HuH-7.5 (cell line): ENCODE measurements at places on chromosomes 1 and 21.

GRCh38 chr1:207240325-207241101 lies 81.0 kb upstream of the CD55 start:
- DNase-seq, result no peak

DNA sequence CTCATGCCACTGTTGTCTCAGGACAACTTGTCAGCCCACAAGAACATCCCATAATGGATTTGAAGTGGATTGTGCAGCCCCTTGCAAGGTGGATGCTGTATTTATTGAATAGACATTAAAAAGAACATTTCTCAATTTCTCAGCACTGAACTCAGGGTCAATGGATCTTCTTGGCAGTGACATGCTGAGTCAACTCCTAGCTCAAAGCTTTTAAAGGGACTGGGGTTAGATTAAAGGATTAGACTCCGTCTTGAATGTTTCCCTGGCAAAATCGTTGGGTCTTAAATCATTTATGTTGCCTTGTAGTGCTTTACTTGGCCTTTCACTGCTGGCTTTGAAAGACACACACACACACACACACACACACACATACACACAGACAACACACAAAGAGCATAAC lies 221.6 kb upstream of the PBX1 start:
- DNase-seq, result no peak

GRCh38 chr1:160761046-160761445 lies 22.0 kb downstream of the SLAMF7 start:
- DNase-seq, result no peak

- no peak for DNase-seq
These were observed 13.5 kb downstream of the EGLN1 start for GRCh38 chr1:231408528-231409094.

DNA sequence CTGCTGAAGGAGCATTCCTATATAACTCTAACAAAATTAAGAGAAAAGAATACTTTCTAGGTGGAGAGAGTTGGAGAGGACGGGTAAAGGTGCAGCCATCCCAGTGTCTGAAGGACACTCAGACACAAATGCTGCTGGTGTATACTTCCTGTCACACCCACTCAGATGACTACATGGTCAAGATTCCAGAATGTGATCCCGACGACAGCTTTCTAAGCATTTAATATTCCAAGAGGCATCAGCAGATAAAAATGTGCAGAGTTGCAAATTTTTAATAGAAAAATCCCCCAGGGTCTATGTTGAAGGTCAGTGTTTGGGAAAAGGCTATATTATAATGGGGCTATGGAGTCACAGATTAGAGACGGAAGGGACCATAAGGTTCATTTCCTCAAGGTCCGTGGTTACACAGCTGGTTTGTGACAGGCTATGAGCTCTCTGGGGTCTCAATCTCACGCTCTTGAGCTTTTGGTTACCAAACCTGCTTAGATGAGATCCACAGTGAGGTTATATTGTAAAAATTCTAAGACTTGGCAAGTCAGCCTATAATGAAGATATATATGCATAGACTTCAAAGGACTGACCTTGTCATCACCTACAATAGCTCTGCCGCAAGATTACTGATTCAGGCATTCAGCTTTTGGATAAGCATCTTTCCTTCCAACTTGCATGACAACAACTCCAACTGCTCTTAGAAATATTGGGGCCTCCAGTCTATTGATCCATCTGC lies 35.1 kb downstream of the ZNF281 start:
- DNase-seq, result no peak

GRCh38 chr1:38781872-38782617 lies 77.5 kb downstream of the RRAGC start:
- DNase-seq, result no peak

GRCh38 chr1:62784509-62785365 lies 805 bp downstream of the ATG4C start:
- DNase-seq, result no peak

- no peak for DNase-seq
These were observed 247.2 kb downstream of the KIF26B start for GRCh38 chr1:245401881-245402587.

GRCh38 chr1:101905283-101905835 lies 91.4 kb downstream of the OLFM3 start:
- no peak for DNase-seq

GRCh38 chr1:43705334-43705733 lies 2.0 kb upstream of the ST3GAL3 start:
- no peak for DNase-seq

- no peak for DNase-seq
These were observed 82.4 kb downstream of the FAF1 start for GRCh38 chr1:50877641-50878040.

- no peak for DNase-seq
These were observed 46.1 kb downstream of the RNF2 start for GRCh38 chr1:185091480-185091879.

GRCh38 chr1:85321237-85321964 lies 45.0 kb upstream of the BCL10 start:
- DNase-seq, result no peak

- DNase-seq, result no peak
These were observed 35.4 kb upstream of the PKN2 start for GRCh38 chr1:88648706-88649105.

- DNase-seq, result no peak
These were observed 61.9 kb downstream of the TBCE start for GRCh38 chr1:235429143-235429542.

DNA sequence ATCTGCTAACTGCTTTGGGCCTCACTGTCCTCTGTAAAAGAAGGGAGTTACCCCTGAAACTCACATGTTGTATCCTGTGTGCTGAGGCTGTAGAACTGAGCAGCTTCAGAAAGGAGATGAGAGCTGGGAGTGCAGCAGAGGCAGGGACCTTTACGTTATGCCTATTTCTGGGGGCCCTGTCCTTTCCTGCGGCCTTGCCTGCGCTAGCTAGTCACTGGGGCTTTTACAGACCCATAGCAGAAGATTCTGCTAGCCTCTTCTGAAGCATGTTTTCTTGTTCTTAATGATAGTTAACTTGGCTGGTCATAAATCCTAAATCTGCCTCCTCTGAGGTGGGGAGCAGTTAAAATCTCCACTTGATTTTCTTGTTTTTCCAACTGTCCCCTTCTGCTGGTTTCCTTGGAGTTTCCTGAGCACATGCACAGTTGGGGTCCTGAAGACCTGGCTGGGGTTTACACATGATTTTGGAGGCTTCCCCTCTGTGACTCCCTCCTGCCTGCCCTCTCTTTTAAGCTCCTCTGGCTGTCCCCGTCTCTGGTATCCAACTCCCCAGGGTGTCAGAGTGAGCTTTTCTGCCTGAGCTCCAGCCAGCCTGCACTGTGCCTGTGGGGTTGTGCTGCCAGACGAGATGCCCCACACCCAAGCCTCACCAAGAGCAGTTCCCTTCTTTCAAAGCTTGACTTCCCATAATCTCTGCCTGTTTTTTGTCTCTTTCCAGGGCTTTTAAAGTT lies 76.6 kb downstream of the NOS1AP start:
- DNase-seq, result no peak

DNA sequence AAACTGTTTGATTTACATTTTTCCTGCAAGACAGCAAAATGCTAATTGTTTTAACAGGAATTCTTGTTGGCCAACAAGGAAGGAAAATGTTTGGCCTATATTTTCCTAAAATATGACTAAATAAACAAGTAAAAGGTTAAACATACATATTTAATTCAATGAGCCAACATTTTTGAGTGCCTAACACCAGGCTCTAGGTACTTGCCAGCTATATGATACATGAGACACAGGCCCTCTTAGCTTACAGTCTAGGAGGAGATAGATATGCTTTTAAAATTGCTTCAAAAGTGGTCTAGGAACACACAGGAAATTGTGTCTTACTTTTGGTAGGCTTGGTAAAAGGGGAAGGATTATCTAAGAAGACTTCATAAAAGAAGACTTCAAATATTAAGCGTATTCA lies 50.9 kb downstream of the PIGK start:
- no peak for DNase-seq

DNA sequence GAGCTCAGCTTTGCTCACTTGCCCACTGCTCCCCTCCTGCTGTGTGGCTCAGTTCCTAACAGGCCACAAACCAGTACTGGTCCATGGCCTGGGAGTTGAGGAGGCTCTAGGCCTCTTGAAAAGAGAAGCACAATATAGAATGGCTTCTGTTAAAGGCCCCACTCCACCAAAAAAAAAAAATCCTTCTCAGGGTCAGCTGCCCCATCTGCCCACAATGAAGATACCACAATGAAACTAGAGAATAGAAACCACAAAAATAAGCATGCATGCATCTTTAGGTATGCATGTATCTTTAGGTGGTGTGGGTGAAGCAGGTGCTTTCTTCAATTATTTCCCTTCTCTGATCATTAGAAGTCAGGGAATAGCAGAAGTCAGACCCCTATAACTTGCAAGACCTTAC lies 620.4 kb upstream of the BEND5 start:
- no peak for DNase-seq

GRCh38 chr1:247054992-247055415 lies 23.6 kb downstream of the ZNF670 start:
- DNase-seq, result no peak

DNA sequence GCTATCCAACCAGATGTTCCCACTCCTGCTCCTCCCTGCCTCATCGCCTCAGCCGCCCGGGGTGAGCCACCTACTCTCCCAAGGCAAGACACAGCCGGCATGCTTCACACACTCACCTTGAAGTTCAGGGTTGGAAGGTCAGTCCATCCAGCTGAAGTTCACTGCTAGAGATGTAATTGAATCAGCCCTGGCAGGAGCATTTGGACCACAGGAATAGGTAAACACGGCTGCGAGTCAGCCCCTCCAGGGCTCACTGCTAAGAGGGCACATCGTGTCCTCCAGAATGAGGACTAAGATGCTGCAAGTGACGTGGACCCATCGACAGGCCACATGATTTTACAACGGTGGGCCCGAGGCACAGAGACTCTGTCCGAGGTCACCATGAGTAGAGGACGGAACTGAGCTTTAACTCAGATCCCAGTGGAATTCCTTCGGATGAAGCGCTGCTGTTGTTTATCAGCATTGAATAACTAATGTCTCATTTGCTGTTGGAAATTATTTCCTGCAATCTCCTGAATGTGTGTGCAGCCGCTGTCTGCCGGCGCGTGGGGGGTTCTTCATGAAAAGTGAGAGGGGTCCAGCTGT lies 41.9 kb downstream of the RSPH1 start:
- no peak for DNase-seq

DNA sequence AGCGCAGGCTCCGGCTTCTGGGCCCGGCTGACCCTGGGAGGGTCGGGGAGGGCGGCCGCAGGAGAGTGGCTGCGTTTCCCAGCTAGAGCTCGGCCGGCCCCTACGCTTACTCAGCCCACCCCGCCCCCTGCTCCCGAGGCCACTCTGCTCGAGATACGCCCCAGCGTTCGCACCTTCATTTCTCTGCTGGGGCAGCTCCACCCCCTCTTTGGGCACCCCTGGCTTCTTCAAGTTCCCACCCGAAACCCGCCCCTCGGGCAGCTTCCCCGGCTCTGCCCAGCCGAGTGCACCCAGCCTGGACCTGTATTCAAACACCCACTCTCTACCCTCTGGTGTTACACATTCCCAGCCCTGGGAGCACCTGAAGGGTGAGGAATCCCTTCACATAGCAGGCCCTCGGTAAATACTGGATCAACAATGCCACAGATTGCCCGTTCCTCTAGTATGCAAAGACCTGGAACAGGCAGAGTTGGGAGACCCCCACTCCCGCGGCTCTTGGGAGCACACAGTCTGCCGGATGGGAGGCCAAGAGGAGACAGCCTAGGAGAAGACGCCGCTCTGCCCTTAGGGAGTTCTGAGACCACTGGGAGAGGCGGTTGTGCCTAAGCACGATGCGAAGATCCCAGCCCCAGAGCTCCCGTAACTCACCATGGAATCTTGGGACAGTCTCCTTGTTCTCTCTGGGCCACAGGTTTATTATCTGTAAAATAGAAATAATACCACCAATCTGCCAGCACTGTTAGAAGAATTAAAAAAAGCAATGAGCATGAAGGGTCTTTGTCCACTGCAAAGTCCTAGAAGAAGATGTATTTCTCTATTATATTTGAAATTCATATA lies 566 bp upstream of the PAQR7 start:
- DNase-seq, result no peak

- no peak for DNase-seq
These were observed 95.0 kb downstream of the LAMC2 start for GRCh38 chr1:183281039-183281438.

DNA sequence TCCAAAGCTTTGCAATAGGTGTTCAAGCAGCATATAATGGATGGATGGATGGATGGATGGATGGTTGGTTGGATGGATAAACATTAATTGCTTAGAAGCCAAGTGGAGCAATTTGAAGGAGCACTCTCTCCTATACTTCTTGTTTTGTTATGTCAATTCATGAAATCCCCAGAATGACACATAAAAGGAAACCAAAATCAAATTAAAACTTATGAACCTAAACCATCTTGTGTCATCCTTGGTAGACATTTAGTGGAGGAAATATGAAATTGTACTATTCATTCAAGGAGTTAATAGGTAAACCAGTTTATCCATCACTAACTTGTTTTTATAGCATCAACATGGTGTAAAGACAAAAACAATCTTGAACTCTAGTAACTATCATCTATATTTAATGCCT lies 122.5 kb downstream of the NR5A2 start:
- DNase-seq, result no peak

DNA sequence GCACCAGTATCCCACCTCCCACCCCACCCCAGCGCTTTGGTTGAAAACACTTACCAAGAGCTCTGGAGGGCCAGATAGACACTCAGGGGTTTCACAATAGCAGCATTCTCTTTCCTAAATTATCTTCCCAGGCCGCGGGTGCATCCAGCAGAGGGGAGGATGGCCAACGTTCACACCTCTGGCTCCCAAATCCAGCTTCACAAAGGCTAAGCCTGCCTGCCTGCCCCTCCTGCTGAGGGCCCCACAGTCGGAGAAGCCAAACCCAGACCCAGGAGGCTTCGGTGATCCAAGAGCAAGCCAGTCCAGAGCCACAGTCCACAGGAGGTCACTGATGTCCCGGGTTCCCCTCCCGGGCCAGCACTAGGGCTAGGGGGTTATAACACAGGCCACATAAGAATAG lies 231.9 kb downstream of the TRABD2B start:
- DNase-seq, result no peak

DNA sequence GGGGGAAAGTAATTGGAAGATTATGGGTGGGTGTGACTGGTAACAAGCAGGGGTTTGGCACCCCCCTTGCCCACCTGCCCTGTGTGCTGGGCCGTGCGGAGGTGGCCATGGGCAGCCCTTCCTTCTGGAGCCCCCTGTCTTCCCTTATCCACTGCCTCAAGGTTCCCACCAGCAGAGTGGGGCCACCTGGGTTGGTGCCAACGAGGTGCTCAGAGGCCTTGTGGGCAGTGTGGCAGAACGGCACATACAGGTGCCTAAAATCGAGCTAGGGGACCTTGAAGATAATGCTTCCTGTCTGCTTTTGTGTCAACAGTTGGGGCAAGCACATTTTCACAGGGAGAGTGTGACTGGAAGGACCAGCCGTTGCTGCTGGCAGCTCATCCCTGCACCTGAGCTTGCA lies 161.8 kb downstream of the PCBP3 start:
- no peak for DNase-seq
